ENCODE measurements at places on chromosomes 6 and 20.

DNA sequence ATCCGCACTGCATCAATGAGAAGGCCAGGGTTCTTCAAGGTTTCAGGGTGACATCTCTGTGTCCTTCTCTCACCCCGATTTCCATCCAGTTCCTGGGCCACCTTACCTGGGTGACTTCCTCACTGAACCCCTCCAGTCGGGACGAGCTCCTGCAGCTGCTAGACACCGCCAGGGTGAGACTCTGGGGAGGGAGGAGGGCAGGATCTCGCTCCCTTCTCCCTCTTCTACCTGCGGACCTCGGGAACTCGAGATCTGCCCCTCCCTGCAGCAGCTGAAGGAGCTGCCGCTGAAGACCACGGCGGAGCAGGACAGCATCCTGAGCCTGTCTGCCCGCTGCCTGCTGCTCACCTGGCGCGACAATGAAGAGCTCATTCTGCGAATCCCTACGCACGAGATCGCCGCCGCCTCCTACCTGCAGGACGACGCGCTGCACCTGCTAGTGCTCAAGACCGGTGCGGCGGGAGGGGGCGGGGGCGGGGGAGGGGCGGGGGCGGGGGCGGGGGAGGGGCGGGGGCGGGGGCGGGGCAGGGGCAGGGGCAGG, 7.5 kb downstream of the CCM2L start:
- DNase-seq, result no peak

DNA sequence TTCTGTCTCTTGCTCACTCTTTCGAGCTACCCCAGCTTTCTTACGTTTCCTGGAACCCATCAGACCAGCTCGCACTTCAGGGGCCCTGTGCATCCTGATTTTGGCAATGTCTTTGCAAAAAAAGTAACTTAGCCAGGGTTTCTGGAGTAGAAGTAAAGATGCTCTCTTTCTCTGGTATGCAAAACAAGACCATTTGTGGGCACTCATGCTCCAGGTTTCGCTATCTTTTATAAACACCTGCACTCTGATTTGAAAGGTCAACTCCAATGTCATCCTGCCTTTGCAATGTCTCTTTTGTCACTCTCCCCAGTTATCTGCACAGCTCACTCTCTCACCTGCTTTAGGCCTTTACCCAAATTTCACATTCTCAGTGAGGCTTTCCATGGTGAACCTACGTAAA, 869.1 kb downstream of the QKI start:
- no peak for DNase-seq

GRCh38 chr6:10513544-10513943, 7.6 kb upstream of the GCNT2 start:
- no peak for DNase-seq

- peak; percentile 18 for DNase-seq
These were observed 9.0 kb upstream of the LCA5 start for GRCh38 chr6:79546186-79546585.

GRCh38 chr6:1285556-1285955, 26.3 kb upstream of the FOXQ1 start:
- no peak for DNase-seq

- no peak for DNase-seq
These were observed 882.7 kb upstream of the FLRT3 start for GRCh38 chr20:15220009-15220656.

DNA sequence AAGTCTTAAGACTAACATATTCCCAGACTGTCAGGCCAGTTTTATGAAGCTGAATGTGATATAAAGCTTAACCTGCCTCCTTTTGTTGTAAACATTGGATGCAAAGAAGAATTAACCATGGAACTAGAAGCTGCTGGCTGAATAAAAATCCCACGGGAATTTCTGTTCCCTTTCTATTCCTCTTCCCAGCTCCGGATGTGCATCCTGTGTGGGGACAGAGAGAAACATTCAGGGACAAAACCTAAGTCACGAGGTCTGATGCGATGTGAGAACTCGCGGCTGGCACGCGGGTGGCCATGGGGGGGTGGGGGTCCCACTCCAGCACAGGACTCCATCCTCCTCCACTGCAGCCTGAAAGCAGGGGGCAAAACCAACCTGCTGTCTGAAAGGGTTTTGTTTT, 32.2 kb downstream of the RAMACL start:
- DNase-seq, result no peak

DNA sequence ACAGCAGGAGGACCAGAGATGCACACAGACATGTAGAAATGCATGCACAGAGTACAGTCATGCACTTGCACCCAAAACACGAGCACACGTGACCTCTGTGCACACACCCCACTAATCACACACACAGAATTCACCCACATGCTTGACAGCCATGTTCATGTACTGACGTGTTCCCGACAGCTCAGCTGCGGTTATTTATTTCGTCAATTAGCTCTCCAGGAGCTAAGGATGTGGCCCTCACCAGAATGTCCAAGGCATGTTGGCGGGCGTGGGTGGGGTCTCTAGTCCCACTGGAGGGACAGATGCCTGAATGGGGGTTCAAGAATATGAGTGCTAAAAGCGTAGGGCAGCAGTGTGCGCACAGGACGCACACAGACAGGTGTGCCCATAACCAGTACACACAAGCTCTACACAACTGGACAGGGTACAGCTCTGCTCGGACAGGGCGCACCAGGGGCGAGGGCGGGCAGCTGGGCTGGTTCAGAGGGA, 571 bp upstream of the PRPF6 start:
- no peak for DNase-seq

GRCh38 chr6:144104898-144105487, 9.6 kb upstream of the SF3B5 start:
- DNase-seq, result peak; percentile 75

GRCh38 chr6:26489996-26490964, 9.8 kb upstream of the BTN1A1 start:
- DNase-seq, result no peak

- no peak for DNase-seq
These were observed 83.7 kb upstream of the ZFP64 start for GRCh38 chr20:52275181-52275691.

GRCh38 chr20:50194831-50195523, 4.3 kb downstream of the CEBPB start:
- DNase-seq, result no peak
